Non-pigmented ciliary epithelial cell (primary cell): ENCODE measurements at places on chromosomes 7 and 10.

GRCh38 chr10:15787426-15787825 is 67.7 kb upstream of the ITGA8 start:
- no peak for DNase-seq

- DNase-seq, result no peak
Observed at GRCh38 chr10:89371079-89371478, 6.8 kb upstream of the IFIT1B start.

GRCh38 chr7:46545790-46546189 is 624.7 kb upstream of the IGFBP3 start:
- DNase-seq, result peak; percentile 65

GRCh38 chr7:133230591-133231194 is 22.2 kb upstream of the EXOC4 start:
- peak; percentile 13 for DNase-seq
